ENCODE measurements at places on chromosomes 3 and 15.

- no peak for DNase-seq
Measured at GRCh38 chr3:42935472-42935871, 29.5 kb downstream of the ZNF662 start.

GRCh38 chr3:126098391-126098858, 14.5 kb upstream of the SLC41A3 start:
- no peak for DNase-seq

GRCh38 chr3:156668073-156668763, 6.2 kb upstream of the TIPARP start:
- DNase-seq, result no peak

- DNase-seq, result no peak
Measured at GRCh38 chr3:151328298-151328995, 902 bp downstream of the P2RY13 start.

DNA sequence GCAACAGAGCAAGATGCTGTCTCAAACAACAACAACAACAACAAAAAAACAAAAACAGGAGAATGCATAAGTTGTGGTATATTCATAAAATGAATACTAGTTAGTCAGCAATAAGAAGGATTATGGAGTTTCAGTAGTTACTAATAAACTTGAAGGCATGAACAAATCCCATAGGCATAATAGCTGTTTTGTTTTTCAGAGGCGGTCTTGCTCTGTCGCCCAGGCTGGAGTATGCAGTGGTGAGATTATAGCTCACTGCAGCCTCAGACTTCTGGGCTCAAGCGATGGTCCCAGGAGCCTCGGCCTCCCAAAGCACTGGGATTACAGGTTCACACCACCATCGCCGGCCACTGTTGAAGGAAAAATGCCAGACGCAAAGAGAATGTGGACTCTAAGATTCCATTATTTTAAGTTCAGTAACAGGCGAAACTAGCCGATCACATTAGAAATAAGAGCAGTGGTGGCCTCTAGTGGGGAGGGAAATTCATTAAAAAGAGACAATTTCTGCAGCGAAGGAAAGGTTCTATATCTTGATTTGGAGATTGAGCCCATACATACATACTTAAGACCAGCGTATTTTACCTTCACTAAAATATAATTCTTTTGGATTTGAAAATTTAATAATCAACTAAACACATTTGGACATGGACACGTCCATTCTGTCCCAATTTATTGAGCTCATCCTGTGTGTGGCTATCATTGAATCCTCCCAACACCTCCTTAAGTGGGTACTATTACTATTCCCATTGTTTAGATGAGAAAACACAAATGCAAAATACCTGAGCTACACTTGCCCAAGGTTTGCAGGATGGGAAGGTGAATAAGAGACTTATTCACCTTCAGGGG, 27.4 kb upstream of the HDAC11 start:
- peak; percentile 16 for DNase-seq

- no peak for DNase-seq
Measured at GRCh38 chr3:120160050-120160449, 65.8 kb upstream of the GSK3B start.

- no peak for DNase-seq
Measured at GRCh38 chr3:39268549-39268900, 11.3 kb downstream of the CX3CR1 start.

GRCh38 chr3:414063-414462, 217.5 kb downstream of the CHL1 start:
- no peak for DNase-seq

DNA sequence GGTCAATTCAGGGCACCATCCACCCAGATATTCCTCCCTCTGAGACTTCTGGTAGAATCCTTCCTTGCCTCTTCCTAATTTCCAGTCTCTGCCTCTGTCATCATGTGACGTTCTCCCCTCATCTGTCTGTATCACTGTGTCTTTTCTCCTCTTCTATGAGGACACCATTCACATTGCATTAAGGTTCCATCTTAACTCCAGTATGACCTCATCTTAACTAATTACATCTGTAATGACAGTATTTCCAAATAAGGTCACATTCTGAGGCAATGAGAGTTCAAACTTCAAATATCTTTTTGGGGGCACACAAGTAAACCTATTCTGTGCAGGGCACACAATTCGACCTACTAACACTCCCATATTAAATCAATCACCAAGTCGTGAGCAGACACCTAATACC, 169.7 kb downstream of the FHIT start:
- DNase-seq, result no peak

DNA sequence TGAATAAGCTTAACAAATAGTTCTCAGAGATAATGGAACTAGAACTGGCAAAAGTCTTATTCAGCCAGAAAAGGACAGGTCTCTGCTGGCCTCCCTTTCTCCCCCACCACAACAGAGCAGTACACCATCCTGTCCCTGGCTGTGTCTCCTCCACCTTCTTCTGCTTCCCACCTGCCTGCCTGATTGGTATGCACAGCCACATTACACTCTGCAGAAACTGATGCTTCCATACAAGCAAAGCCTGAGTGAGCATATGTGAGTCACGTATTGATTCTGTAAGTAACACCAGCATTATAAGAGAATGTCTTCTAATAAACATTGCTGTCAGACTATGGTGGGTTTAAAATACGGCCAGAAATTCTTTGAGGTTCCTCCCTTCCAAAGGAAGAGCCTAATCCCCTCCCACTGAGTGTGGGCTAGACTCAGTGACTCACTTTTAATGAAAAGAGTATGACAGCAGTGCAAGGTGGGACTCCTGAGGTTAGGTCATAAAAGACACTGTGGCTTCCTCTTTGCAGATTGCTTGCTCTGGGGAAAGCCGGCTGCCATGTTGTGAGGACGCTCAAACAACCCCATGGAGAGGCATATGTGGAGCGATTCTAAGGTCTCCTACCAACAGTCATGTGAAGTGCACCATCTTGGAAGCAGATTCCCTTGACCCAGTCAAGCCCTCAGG, 44.4 kb downstream of the ANXA2 start:
- DNase-seq, result no peak

DNA sequence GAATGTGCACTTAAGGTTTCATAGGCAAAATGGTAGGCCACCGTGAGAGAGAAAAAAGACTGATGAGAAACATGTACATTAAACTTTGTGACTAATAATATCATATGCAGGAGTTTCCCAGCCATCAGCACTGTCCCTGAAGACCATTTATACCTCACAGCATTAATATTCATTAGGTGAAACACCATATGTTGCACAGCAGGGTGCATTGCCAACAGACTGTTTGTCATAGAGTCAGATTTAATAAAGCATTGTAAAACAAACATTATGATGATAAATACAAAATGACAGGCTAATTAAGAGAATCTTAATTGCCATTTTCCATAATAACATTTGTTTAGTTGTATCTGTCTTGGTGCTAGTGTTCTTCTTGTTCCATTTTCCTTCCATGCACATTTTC, 578.3 kb downstream of the EPHA3 start:
- no peak for DNase-seq

GRCh38 chr3:172270557-172271166, 177.6 kb downstream of the GHSR start:
- DNase-seq, result no peak

GRCh38 chr3:175590745-175591144, 731.6 kb downstream of the NAALADL2 start:
- DNase-seq, result no peak

GRCh38 chr15:66935688-66936087, 129.7 kb upstream of the SMAD3 start:
- no peak for DNase-seq

DNA sequence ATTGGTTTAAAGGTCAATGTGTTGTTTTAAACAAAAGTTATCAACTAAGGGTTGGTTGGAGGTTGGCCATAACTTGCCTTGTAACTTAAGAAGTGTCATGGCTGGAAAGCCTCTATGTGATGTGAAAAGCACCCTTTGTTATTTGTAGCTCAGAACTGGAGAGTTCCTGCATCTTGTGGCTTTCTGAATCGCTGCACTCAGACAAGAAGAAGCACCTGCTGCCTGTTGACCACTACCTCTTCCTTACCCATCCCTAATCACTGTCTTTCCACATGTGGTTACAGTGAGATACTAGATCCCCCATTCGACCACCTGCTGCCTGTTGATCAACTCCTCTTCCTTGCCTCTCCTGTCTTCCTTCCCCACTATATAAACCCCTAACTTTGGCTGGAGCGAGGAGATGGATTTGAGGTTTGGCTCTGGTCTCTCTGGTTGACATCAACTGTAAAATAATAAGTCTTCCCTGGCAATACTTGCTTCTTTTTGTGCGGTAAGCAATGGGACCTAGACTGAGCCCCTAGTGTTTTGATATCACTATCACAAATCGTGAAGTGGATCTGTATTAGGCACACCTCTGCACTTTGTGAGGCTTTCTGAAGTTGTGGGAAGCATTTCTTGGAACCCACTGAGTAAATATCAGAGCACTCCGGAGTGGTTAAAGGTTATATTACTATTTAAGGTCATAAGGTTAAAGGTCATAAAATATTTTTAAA, 13.8 kb downstream of the RPL39L start:
- DNase-seq, result no peak

DNA sequence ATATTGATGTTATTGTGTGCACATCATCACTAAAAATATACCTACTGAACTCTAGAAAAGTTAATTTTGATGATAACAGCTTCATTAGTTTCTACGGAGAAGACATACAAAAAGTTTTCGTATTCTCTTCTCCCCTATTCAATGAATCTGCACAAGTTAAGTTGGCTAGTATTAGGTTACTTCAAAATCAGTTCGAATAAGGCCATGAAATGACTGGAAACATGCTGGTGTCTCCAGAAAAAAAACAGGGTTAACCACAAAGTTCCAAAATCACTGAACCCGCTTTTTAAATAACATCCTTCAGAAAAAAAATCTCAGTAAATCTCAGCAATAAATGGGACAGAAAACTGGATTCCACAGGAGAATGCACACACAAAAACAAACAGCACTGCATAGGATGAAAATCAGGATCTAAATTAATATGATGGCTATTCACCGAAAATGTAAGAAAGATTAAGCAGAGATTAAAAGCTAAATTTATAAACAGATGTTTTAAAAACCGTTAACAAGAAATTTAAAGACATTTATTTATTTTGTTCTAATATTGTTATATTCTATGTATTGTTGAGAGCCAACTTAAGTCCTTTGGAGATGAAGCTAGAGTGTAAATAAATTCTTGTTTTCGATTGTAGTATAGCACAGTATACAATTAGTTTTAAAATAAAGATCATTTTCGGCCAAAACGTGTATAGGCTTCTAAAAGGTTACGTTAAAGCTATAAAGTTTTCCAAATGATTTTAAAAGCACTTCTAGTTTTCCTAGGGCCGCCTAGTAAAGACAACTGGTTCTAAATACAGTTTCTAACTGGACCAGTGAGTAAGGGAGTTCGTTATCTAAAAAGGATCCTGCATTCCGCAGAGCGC, 1.0 kb downstream of the IGSF11 start:
- no peak for DNase-seq

DNA sequence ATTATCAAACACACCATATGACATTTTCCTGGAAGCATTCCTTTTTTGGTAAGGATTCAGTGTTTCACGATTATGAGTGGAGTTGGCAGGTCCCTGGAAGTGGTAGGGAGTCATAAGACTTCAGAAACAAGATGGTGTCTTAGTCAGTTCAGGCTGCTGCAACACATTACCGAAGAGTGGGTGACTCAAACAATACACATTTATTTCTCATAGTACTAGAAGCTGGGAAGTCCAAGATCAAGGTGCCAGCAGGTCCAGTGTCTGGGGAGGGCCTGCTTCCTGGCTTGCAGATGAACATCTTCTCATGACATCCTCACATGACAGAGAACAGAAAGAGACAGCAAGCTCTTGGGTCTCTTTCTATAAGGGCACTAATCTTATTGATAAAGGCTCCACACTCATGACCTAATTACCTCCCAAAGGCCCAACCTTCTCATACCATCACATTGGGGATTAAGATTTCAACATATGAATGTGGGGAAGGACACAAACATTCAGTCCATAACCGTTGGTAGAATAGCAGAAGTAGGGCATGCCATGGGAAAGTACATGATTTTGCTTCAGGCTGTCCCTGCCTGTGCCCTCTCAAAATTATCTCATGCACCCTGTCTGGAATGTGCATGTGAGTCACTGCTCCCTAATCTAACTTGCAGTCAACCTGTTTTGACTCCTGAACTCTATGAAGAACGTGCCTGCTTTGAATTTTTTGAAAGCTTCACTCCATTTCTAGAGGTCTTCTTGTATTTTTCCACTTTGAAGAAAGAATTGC, 72.5 kb downstream of the GTPBP8 start:
- no peak for DNase-seq

DNA sequence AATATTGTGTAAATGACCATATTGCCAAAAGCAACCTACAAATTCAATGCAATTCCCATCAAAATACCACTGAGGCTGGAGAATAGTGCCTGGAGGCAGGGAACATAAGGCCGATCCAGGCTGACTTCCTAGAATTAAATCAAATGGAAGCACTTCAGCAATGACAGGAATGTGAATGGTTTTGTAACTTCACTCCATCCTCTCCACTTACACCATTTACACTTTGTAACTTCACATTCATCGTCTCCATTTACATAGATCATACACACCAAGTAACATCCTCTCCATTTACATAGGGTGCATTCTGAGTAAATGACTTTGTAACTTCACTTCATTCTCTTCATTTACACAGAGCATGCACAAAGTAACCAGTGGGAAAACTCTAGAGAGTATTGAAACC, 11.6 kb downstream of the STRIT1 start:
- no peak for DNase-seq

All from BE2C (cell line).